ENCODE measurements at places on chromosomes 6 and 20.

- DNase-seq, result no peak
These were observed 168.0 kb upstream of the RNF24 start for GRCh38 chr20:4183361-4183760.

DNA sequence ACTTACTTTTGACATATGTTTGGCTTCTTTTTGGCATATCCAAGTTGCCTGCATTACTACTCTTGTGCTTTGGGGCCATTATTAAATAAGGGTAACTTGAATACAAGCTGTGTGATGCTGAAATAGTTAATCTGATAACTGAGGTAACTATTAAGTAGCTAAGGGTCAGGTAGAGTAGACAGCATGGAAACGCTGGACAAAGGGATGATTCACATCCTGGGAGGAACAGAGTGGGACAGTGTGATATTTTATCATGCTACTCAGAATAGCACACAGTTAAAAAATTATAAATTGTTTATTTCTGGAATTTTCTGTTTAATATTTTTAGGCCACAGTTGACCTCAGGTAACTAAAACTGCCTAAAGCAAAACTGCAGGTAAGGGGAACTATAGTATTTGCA, 483.9 kb downstream of the RFPL4B start:
- DNase-seq, result no peak

GRCh38 chr6:109299776-109300564, 82.3 kb downstream of the CD164 start:
- no peak for DNase-seq

DNA sequence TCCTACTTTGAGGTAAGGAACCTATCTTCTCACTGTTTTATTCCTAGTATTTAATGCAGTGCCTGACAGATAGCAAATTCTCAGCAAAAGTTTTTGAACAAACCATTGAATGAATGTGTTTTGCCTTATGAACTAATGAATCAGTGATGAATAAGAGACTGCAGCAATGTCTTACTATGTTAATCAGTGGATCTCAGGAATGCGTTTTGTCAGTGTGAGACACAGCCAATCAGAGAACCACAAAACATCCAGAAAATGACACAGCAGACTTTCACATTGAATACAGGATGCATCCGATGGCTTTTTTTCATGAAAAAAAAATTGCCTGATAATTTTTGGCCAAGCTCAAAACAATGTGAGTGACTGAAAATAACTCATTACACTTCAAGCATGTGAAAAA, 270.5 kb downstream of the BMP2 start:
- no peak for DNase-seq

DNA sequence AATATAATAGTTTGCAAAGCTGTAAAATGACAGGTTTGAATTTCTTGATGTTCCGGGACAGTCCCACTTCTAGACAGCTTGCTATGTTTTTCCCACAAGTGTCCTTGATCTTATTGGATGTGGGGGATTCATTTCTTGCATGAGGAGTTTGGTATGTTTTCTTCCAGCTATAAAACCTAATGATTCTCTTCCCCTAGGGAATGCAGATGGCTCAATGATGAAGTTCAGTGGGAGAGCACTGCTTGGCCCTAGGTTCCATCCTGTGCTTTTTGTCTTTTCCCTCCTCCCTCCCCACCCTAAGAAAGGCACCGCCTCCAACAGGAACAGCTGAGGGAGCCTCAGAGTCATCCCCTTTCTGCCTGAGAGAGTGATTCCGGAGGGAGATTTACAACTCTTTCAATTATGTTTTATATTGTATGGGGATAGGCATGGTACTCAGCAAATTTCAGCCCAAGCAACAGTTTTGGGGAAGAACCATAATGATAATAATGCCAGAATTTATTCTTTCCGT, 149.2 kb downstream of the PHACTR1 start:
- no peak for DNase-seq

GRCh38 chr6:91387290-91388059, 800.6 kb upstream of the MAP3K7 start:
- no peak for DNase-seq

DNA sequence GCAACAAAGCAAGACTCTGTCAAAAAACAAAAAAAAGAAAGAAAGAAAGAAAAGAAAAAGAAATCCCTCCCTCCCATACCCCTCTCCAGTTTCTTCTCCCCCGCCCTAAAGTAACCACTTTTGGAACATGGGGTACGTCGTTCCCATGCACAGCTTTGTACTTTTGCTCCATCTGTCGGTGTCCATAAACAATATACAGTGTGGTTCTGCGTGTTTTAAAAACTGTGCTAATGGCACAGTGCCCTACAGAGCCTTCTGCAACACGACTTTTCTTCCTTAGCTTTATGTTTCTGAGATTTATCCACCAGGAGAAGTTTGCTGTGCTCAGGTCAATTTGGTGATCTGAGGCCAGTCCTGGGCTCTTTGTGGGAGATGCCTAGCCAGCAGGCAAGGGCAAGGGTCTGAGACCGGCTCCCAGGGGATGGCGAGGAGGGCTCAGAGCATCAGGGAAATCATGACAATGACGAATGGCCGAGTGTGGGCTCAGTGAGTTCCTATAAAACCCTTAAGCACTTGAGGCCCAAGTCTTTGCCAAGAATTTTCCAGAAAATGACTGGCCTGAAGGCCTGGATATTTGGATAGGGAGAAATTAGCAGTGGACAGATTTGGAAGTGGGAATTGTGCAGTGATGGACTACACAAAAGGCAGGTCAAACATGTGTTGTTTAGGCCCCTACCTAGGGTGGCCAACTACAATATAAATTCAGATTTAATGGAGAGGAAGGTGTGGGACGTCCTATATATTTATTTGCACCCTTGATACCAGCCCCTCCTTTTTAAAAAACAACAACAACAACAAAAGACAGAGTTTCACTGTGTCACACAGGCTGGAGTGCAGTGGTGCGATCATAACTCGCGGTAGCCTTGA, 1.9 kb upstream of the BCAS4 start:
- DNase-seq, result no peak

Measured in CD4-positive, alpha-beta T cell treated with Interleukin-6 for 4 hours (primary cell).